A549 treated with Mapracorat at 1 μM for 4 hours (cell line): ENCODE measurements at places on chromosomes 1 and 21. TPM values are rescaled to one million over a fixed set of nuclear protein-coding genes. Genes with fewer than 3 reads are reported as not detected.

The BRDT gene
- total RNA-seq, result not detected in 5 replicates

The FMOD gene
- not detected in 5 replicates for total RNA-seq

The NUP210L gene
- total RNA-seq, result not detected in 5 replicates

The CACHD1 gene
- total RNA-seq, result 1.3 to 1.7 TPM (median 1.4 TPM) in 5 replicates

The YBEY gene
- total RNA-seq, result 23.5 to 30.8 TPM (median 26.6 TPM) in 5 replicates

The KHDRBS1 gene
- 121 to 138 TPM (median 137 TPM) in 5 replicates for total RNA-seq

The C1orf56 gene
- 5.7 to 8.6 TPM (median 6.6 TPM) in 5 replicates for total RNA-seq

The SCMH1 gene
- total RNA-seq, result 11.3 to 14.2 TPM (median 12.9 TPM) in 5 replicates

The FLG gene
- total RNA-seq, result 0.01 TPM in 1 of 5 replicates, not detected in the others

The CFHR2 gene
- not detected in 5 replicates for total RNA-seq

The CYP4X1 gene
- 0.07 TPM in 1 of 5 replicates, not detected in the others for total RNA-seq

The VASH2 gene
- 1.7 to 3.5 TPM (median 2.9 TPM) in 5 replicates for total RNA-seq

The TXLNA gene
- 25.9 to 29.9 TPM (median 26.8 TPM) in 5 replicates for total RNA-seq

The CD247 gene
- 0.30 to 0.93 TPM (median 0.45 TPM) in 5 replicates for total RNA-seq

The CLDN17 gene
- not detected in 5 replicates for total RNA-seq

The MAN1C1 gene
- total RNA-seq, result 0.28 to 0.50 TPM (median 0.30 TPM) in 5 replicates

The ETV3L gene
- not detected in 5 replicates for total RNA-seq

The APOBEC4 gene
- not detected in 5 replicates for total RNA-seq

The TMEM200B gene
- total RNA-seq, result 0.06 to 0.14 TPM (median 0.12 TPM) in 3 of 5 replicates, not detected in the others

The IQCC gene
- 1.2 to 2.4 TPM (median 1.8 TPM) in 5 replicates for total RNA-seq

The FMO4 gene
- total RNA-seq, result 0.22 to 1.1 TPM (median 0.31 TPM) in 5 replicates

The IL6R gene
- 22.0 to 30.9 TPM (median 27.2 TPM) in 5 replicates for total RNA-seq

The CD84 gene
- total RNA-seq, result not detected in 5 replicates

The CATSPERE gene
- total RNA-seq, result 0.06 to 0.08 TPM (median 0.07 TPM) in 3 of 5 replicates, not detected in the others

The LENEP gene
- 0.34 TPM in 1 of 5 replicates, not detected in the others for total RNA-seq

The RGS4 gene
- total RNA-seq, result not detected in 5 replicates

The KDF1 gene
- total RNA-seq, result 0.18 to 0.30 TPM (median 0.22 TPM) in 3 of 5 replicates, not detected in the others

The DPYD gene
- total RNA-seq, result 1.5 to 2.5 TPM (median 2.0 TPM) in 5 replicates

The RNF223 gene
- 0.23 to 0.34 TPM (median 0.27 TPM) in 5 replicates for total RNA-seq

The TPTE gene
- total RNA-seq, result not detected in 5 replicates

The C1orf87 gene
- not detected in 5 replicates for total RNA-seq

The KCNE2 gene
- not detected in 5 replicates for total RNA-seq

The GBP5 gene
- total RNA-seq, result 0.06 to 0.09 TPM (median 0.06 TPM) in 3 of 5 replicates, not detected in the others

The AADACL4 gene
- total RNA-seq, result not detected in 5 replicates

The CXADR gene
- 8.3 to 12.8 TPM (median 9.0 TPM) in 5 replicates for total RNA-seq

The DHRS3 gene
- total RNA-seq, result 40.3 to 55.0 TPM (median 49.1 TPM) in 5 replicates

The SPRR2B gene
- total RNA-seq, result not detected in 5 replicates

The ROR1 gene
- total RNA-seq, result 7.6 to 9.8 TPM (median 8.4 TPM) in 5 replicates

The SPRR5 gene
- total RNA-seq, result not detected in 5 replicates

The CFAP141 gene
- total RNA-seq, result not detected in 5 replicates

The PDPN gene
- not detected in 5 replicates for total RNA-seq

The RGS8 gene
- total RNA-seq, result not detected in 5 replicates

The HEYL gene
- total RNA-seq, result 2.9 to 3.3 TPM (median 3.1 TPM) in 5 replicates

The ZNF672 gene
- total RNA-seq, result 14.3 to 21.7 TPM (median 20.7 TPM) in 5 replicates

The SLC45A1 gene
- total RNA-seq, result 6.6 to 11.3 TPM (median 9.2 TPM) in 5 replicates

The CLCA4 gene
- total RNA-seq, result not detected in 5 replicates

The PRRX1 gene
- not detected in 5 replicates for total RNA-seq

The GBP7 gene
- not detected in 5 replicates for total RNA-seq
